ENCODE measurements at places on chromosomes 7 and 10.

GRCh38 chr10:106980495-106981451 lies 183.7 kb downstream of the SORCS1 start:
- DNase-seq, result no peak

DNA sequence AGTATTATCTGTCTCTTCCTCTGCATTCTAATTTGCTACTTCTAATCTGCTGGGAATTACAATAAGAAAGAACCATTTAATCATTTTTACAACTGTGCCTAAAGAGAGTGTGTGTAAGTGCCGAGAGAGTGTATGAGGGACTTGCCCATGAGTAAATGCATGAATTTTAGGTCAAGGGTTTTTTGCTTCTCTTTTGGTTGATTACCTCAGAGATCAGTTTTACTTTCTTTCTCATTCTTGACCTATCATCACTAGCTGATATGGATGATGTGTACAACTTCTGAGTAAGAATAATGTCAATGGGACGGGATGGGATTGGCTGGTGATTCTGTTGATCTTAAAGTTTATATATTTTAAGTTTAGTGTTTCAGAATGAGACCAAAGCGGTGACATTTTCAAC lies 47.8 kb downstream of the IKZF1 start:
- DNase-seq, result no peak

GRCh38 chr7:21702303-21702702 lies 159.5 kb downstream of the DNAH11 start:
- DNase-seq, result no peak

GRCh38 chr10:51629934-51630639 lies 69.3 kb downstream of the CSTF2T start:
- DNase-seq, result no peak

GRCh38 chr10:1184541-1185430 lies 128.6 kb downstream of the WDR37 start:
- DNase-seq, result no peak

GRCh38 chr10:119976421-119976820 lies 83.9 kb downstream of the SEC23IP start:
- DNase-seq, result no peak

- DNase-seq, result no peak
These were observed 79.1 kb downstream of the USP6NL start for GRCh38 chr10:11532306-11532705.

DNA sequence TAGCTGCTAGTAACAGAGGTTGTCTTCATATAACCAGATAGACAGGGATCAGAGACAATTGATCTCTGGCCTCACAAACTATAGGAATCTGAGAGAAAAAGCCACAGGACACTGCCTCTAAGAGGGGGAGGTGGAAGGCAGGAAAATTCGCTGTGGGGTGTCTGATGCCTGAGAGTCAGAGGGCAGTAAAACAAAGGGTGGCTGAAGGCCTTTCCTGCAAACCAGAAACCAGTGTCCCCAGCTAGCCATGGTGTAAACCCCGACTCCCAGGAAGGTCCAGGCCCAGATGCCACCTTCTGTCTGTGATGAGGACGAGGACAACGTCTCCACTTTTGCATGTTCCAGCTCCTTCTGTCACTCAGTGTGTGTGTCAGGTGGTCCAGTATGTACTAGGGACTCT lies 215.1 kb downstream of the ADARB2 start:
- DNase-seq, result no peak

DNA sequence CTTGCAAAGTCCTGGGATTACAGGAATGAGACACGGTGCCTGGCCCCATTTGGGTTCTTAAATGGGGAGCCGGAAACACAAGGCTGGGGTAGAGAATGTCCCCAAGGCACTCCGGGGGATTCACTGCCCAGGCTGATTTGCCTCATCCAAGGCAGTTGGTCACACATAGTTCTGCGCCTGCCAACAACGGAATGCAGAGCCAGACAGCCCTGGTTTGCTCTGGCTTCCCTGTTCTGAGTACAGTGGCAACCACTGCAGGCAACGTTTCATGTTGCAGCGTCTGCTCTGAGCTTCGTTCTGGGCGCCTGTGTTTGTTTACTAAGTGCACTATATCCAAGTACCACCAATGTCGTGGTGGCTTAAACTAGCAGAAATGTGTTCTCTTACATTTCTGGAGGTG lies 61.7 kb upstream of the C1QL3 start:
- DNase-seq, result no peak

GRCh38 chr7:83366629-83367028 lies 203.9 kb upstream of the PCLO start:
- DNase-seq, result no peak

- no peak for DNase-seq
These were observed 217.1 kb downstream of the CXCL12 start for GRCh38 chr10:44167752-44168151.

- no peak for DNase-seq
These were observed 1.3 kb downstream of the GJD4 start for GRCh38 chr10:35606430-35606829.

DNA sequence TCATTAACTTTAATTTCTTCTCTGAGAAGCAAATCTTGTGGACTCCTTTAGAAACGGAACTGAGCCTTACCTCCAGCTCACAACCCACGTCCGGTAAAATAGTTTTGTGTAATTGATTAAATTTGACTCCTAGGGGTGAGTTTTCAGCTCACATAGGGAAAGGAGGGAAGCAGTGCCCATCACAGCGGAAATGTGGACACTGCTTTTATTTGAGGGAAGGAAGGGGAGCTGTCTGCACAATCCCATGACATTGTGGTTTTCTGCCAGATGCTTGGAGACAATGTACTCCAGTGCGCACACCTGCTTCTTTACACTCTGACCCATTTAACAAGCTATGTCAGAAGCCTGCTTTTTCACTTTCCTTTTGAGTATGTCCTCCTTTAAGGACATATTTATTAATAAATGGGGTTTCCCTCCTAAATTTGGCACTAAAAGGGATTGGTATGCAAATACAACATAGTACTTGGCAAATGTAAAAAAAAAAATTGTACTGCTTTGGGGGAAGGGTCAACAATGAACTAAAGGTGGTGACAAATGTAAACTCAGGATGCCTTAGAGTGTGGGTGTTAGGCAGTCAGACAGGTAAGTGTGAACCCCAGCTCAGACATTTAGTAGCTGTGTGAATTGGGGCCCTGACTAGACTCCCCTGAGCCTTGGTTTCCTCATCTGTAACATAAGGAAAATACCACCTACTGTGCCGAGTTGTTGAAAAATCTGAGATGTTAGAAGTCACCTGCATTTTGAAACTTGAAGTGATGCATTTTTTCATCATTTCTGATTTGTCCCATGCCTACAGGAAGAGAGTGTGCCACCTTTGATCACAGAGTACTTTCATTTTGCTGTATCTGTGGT lies 90.2 kb upstream of the KLF6 start:
- DNase-seq, result no peak

DNA sequence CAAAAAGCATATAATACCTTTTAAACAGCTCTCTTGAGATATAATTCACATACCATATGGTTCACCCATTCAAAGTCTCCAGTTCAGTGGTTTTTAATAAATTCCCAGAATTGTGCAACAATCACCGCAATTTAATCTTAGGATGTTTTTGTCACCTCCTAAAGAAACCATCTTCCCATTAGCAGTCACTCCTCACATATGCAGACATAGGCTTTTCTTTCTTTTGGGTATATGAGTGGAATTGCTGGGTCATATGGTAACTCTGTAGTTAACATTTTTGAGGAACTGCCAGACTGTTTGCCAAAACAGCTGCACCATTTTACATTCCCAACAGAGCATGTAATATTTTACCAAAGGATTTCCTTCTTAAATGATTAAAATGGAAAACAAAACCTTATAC lies 57.0 kb downstream of the CC2D2B start:
- no peak for DNase-seq

- no peak for DNase-seq
These were observed 46.0 kb downstream of the ST7 start for GRCh38 chr7:116999311-116999710.

DNA sequence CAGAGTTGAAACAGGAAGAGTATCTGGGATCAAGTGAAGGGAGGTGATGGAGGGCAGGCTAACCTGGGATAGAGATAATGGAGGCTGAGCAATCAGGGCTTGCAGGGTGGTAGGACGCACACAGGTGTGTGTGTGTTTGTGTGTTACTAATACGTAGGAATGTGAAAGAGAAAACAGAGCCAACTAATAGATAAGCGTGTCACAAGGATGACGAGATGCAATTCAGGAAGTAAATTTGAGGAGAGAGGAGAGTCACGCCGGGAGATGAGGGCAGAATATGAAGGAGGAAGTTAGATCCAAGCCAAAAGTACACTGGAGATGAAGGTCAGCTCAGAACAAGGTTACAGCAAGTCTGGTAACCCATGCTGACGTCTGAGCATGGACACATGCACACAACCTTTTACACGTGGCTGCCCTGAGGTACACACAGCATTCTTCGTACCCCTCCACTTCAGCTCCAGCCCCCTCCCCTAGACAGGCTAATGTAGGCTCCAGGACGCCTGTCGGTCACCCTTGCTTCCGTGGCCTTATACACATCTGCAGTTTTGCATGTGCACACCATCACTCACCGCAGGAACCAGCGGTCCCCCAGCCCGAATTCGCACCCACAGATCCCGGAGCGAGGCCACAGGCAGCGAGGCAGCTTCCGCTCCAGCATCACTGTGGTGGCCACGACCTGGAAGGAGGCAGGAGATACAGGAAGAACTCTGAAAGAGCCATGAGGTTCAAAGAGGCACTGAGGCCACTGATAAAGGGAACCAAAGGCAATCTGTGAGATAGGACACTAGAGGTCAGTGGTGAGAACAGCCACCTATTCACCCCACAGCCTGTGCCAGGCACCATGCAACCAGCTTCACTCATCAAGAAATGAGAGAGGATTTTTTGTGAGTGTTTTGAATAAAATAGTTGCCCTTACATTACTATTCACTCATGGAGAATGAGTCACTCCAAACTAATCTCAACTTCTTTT lies 23.7 kb upstream of the TRPV6 start:
- no peak for DNase-seq

DNA sequence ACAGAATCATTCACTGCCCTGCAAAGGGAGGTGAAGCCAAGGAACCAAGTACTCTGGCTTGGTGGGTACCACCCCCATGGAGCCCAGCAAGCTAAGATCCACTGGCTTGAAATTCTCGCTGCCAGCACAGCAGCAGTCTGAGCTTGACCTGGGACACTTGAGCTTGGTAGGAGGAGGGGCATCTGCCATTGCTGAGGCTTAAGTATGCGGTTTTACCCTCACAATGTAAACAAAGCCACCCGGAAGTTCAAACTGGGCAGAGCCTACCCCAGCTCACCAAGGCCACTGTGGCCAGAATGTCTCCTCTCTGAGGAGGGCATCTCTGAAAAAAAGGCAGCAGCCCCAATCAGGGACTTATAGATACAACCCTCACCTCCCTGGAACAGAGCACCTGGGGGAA lies 1050.0 kb upstream of the GHITM start:
- no peak for DNase-seq

DNA sequence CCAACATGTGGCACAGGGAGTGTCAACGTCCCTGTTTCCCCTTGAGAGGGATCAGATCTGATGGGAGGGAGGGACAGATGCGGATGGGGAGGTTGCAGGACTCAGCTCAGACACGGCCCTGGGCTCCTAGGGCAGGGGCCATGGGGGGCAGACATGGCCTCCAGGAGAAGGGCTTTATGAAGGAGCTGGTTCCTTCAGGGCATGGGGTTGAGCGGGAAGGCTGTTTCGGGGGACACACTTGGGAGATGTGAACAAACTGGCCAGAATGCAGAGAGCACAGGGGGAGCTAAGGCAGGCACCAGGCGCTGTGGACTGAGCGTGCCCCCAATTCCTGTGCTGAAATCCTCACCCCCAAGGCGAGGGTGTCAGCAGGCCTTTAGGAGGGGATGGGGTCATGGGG lies 581.9 kb upstream of the FOXK1 start:
- no peak for DNase-seq

- DNase-seq, result no peak
These were observed 89.7 kb upstream of the IKZF1 start for GRCh38 chr7:50214771-50215170.

- no peak for DNase-seq
These were observed 54.6 kb upstream of the ABCB4 start for GRCh38 chr7:87530126-87530525.

- no peak for DNase-seq
These were observed 3.4 kb upstream of the GAL3ST4 start for GRCh38 chr7:100171840-100172239.

GRCh38 chr10:3432081-3432825 lies 259.7 kb upstream of the PITRM1 start:
- no peak for DNase-seq

DNA sequence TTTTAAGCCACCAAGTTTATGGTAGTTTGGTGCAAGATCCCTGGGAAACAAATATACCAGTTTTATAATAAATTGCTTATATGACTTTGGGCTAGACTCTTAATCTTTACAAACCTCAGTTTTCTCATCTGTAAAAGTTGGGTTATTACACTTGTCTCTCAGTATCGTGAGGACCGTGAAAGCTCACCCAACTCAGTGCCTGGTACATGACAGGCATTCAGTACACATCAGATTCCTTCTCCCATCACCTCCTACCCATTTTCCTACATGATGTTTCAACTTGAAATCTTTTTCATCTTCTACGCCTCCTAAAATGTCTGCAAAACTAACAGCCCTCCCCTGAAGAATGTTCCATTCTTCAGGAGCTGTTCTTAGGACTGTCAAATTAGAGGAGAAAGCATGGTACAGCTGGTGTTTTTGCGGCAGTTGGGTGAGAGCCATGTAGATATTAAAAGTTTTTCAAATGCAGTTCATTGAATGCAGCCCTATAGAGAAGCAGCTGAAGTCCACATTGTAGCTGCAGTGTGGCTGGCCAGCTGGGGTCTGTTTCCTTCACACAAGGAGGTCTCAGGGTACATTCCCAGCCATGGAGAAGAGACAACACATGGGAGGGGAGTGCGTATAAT lies 812.8 kb downstream of the LRMDA start:
- DNase-seq, result no peak

DNA sequence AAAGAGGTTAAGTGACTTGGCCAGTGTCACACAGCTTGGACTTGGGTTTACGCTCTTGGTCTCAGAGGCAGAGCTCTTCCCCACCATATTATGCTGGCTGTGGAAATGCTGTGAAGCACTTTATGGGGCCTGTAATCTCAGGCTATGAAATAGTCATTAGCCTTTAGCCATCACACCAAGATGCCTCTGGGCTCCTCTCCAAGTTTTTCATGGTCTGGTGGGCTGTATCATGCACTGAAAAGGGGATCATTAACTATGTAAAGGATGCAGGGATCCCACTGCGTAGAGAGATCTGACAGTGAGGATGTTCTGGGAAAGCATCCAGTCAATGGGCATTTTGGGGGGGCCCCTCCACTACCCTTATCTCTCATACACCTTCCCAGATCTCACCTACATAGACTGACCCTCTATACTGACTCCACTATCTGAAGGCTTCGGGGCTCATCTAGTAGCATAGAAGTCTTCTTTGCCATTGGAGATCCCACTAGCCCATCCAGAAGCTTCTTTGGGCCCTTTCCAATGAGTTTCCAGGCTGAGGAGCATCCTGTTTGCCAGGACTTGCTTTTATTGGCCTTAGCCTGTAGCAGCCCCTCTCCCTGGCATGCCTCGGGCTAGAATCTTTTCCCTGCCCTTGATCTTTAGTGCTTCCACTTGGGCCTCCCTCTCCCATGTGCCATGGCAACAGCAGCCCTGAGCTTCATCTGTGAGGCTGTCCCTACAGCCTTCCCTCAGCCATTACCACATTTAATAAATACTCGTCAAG lies 19.6 kb downstream of the FRMPD2 start:
- DNase-seq, result no peak

GRCh38 chr7:104978460-104978859 lies 35.5 kb upstream of the KMT2E start:
- DNase-seq, result no peak

Measured in activated CD4-positive, CD25-positive, alpha-beta regulatory T cell (primary cell).